ENCODE measurements at places on chromosomes 3 and 15. TPM values are rescaled to one million over a fixed set of nuclear protein-coding genes. Genes with fewer than 3 reads are reported as not detected.

- H3K27me3 ChIP-seq: no peaks in the 10 kb centered on the region
- no peaks in the 10 kb centered on the region for H3K4me1 ChIP-seq
- no peak overlapping the region for H3K4me3 ChIP-seq
- H3K36me3 ChIP-seq: no peaks in the 10 kb centered on the region
Observed at GRCh38 chr3:64578797-64579196, 109.0 kb downstream of the ADAMTS9 start.

GRCh38 chr3:150273396-150273795, 134.7 kb upstream of the TSC22D2 start:
- H3K27me3 ChIP-seq: peaks cover 17% of the 10 kb centered on the region
- DNase-seq: no peak
- no peak overlapping the region for H3K4me3 ChIP-seq
- H3K4me1 ChIP-seq: no peaks in the 10 kb centered on the region
- no peak overlapping the region for H3K27ac ChIP-seq

DNA sequence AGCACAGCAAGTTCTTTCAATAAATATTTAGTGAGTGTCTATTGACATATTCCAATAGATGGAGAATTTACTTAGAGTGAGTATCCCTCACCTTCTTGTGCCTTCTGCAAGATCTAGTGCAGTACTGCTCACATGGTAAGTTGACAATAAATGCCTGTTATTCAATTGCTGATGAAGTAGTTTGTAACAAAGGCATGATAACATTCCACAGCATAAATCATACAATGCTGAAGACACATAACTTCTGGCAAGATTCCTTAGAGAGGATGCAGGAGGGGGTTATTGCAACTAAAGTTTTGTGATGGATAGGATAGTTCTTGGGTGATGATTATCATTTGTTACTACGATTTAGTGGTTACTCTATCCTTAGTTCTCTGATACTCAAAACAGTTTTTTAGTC, 112.2 kb upstream of the RBMS3 start:
- H3K4me1 ChIP-seq: peaks cover 16% of the 10 kb centered on the region
- no peak for DNase-seq
- H3K4me3 ChIP-seq: no peak overlapping the region

Gene FBXO40
- total RNA-seq: not detected

Gene LDHAL6B
- total RNA-seq: not detected
